ENCODE measurements at places on chromosomes 11 and 22. TPM values are rescaled to one million over a fixed set of nuclear protein-coding genes. Genes with fewer than 3 reads are reported as not detected.

DNA sequence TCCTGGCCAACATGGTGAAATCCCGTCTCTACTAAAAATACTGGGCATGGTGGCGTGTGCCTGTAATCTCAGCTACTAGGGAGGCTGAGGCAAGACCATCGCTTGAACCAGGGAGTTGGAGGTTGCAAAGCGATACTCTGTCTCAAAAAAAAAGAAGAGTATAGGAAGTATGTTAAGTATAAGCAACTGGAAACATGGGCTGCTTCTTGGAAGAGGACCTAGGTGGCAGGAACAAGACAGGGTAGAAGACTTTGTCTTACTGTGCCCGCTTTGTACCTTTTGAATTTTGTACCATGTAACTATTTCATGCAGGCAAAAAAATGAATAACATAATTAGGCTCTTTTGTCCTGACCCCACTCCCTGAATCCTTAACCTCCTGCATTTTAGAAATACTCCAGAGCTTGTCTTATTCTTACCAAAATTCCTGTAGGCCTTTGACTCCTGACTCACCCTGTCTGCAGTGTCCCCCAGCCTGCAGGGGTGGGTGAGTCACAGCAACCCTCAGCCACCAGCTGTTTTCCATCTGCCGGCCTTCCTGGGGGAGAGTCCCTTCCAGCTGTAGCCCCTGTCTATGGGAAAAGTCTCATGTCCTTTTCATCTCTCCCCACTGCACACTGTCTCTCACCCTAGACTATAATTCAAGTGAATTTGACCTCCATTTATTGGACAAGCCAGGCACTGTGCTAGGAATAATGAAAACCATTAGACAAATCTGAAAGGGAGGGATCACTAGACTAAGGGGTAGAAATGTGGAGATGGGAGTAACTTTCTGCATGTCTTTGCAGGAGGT is 41.8 kb downstream of the TXN2 start:
- DNase-seq: no peak

DNA sequence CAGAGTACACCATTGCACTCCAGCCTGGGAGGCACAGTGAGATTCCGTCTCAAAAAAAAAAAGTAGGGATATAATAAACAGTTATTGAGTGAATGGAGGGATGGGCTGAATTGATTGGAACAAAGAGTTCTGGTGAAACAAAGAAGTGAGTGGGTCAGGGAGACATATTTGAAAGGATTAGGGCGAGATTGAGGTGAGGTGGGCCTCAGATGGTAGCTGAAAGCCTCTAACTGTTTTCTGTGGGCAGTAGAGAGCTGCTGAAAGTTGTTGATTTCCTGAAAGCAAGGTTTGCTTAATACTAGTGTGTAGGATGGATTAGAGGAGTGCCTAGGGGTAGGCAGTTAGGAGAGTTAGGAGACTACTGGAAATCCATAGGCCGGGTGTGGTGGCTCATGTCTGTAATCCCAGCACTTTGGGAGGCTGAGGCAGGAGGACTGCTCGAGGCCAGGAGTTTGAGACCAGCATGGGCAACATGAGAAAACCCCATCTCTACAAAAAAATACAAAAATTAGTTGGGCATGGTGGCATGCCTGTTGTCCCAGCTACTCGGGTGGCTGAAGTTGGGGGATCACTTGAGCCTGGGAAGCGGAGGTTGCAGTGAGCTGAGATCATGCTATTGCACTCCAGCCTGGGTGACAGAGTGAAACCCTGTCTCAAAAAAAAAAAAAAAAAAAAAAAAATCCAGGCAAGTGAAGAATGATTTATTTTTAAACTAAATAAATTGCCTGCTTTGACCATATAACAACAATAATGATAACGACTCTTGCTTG is 41.4 kb upstream of the PTPRJ start:
- DNase-seq: no peak

OR52R1 gene
- total RNA-seq: not detected

GRCh38 chr22:32080904-32081303 is 37.8 kb downstream of the SLC5A1 start:
- peak; percentile 28 for DNase-seq

DNA sequence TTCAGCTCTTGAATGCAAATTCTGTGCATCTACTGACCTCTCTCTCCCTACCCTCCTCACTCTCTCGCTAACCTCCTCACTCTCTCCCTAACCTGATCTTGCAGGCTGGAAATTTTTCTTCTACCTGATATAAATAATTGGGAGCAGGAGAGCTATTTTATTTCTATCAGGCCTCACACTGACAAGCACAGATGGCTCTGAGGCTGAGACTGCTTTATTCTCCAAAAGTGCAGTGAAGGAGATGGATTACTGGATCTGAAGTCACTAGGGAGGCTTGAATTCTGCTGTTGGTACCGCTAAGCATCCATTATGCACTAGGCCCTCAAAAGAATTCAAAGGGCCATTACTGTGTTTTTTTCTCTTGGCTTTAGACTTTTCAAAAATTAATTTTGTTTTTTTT is 19.4 kb upstream of the LDHA start:
- no peak for DNase-seq

GRAP2 gene
- total RNA-seq: 5.3 TPM

DNA sequence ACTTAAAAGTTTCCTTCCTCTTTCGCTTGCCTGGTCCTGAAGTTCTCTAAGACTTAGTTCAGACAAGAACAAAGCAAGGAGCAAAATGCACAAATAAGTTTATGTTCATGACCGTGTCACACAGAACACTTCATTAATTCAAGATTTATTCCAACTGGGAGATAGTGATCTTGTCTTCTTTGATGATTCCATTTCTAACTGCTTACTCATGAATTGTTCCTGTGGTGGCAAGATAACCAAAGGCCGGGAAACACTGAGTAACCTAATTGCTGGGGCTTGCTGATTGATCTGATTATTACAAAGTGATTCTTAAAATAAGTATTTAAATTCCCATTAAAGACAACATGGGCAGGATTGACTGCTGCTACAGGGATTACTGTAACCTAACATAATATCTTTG is 1462.9 kb upstream of the RAG2 start:
- no peak for DNase-seq

GRCh38 chr11:44564670-44565210 is 723 bp upstream of the CD82 start:
- DNase-seq: peak; percentile 51

DNA sequence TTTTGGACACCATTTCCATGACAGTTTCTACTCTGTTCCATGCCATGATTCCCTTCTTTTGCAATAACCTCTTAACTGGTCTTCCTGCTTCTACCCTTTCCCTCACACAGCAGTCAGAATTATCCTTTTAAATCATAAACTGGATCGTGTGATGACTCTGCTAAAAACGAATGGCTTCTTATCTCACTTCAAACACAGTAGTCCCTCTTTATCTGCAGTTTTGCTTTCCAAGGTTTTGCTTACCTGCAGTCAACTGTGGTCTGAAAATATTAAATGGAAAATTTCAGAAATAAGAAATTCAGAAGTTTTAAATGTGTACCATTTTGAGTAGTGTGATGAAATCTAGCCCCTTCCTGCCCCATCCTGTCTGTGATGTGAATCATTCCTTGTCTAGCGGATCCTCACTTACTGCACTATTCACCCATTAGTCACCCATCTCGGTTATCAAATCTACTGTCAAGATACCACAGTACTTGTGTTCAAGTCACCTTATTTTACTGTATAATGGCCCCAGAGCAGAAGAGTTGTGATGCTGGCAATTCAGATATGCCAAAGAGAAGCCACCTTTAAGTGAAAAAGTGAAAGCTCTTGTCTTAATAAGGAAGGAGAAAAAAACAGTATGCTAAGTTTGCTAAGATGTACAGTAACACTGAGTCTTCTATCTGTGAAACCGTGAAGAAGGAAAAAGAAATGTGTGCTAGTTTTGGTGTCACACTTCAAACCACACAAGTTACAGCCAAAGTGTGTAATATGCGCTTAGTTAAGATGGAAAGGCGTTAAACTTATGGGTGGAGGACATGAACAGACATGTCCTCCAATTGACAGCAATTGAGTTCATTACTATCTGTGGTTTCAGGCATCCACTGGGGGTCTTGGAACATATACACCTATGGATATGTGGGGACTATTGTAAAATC is 283.0 kb downstream of the DDX10 start:
- no peak for DNase-seq

MAPK8IP2 gene
- 60.3 TPM for total RNA-seq

HORMAD2 gene
- total RNA-seq: 0.41 TPM

CHADL gene
- 1.6 TPM for total RNA-seq

GRCh38 chr11:44450295-44450932 is 115.0 kb upstream of the CD82 start:
- DNase-seq: no peak

DNA sequence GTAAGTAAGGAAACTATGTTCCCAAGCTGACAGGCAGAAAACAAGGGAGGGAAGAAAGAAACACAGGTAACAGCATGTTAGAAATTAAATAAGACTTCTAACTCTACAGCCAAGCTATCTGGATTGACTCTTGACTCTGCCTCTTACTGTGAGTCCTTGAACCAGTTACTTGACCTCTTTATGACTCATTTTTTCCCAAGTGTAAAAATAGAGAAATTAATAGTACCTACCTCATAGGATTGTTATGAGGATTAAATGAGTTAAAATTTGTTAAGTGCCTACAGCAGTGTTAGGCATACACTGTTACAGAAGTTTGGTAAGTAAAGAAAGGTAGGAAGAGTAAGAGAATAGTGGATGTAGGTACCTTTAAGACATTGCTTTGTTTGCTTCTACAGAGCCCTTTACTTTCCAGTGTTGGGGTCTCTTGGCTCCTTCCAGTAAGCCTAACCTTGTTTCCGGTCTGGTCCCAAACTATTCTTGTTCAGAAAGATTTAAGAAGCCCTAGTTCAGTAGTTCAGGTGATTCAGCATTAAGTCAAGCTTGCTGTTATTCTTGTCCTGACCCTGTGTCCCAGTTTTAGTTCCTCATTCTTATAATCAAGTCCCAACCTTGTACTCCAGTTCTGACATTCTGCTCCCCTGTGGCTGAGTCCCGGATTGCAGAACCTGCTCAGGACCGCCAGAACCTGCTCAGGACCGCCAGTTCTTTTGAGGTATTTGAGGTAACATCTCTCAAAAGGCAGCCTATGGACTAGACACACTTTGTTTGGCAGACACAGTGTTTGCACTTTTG is 963.4 kb upstream of the CCDC90B start:
- no peak for DNase-seq

GRCh38 chr11:43614214-43614613 is 66.3 kb upstream of the HSD17B12 start:
- DNase-seq: no peak

FAM181B gene
- total RNA-seq: 13.0 TPM

DNA sequence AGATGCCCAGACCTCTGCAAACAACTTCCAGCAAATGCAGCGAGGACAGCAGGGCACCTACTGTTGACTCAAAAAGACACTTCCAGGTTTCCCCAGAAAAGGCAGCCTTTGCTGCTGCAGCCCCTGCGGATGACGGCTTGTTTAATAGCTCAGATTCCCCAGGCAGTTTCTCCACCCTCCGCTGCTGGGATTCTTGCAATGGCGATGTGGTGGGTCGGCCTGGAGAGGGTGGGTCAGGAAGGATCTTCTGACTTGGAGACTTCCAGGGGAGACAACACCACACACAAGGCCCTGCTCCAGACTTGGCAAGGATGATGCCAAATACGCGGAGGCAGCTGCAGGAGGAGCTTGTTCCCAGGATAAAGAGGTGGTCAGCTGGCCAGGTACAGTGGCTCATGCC is 17.9 kb upstream of the TREH start:
- no peak for DNase-seq

- DNase-seq: no peak
These were observed 940.3 kb downstream of the NTM start for GRCh38 chr11:132310390-132311375.

TSPAN18 gene
- total RNA-seq: 13.9 TPM

GRCh38 chr22:17205432-17205831 is 13.8 kb downstream of the ADA2 start:
- no peak for DNase-seq

GRCh38 chr11:21807350-21807749 is 385.5 kb upstream of the ANO5 start:
- DNase-seq: no peak

CD3G gene
- total RNA-seq: not detected

C1QTNF5 gene
- 2.4 TPM for total RNA-seq

DNA sequence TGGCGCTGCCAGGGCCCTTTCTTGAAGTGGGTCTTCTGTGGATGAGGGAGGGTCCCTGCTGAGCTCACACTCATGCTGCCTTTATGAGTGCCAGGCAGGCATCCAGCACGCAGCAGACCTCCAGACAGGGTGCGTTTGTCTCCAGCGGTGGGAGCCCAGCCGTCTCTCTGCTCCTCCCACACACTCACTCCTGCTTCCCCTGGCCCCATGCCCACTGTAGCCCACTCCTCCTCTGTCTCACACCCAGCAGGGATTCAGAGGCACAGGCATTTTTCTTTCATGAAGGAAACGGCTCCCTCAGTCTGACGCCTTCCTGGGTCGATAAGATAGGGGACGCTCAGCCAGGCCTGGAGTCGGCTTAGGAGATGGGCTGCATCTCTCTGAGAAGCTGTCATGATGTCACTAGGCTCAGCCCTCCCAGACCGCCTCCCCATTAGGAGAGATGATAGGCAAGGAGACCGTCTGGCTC is 183.9 kb upstream of the NCAM1 start:
- DNase-seq: no peak

DNA sequence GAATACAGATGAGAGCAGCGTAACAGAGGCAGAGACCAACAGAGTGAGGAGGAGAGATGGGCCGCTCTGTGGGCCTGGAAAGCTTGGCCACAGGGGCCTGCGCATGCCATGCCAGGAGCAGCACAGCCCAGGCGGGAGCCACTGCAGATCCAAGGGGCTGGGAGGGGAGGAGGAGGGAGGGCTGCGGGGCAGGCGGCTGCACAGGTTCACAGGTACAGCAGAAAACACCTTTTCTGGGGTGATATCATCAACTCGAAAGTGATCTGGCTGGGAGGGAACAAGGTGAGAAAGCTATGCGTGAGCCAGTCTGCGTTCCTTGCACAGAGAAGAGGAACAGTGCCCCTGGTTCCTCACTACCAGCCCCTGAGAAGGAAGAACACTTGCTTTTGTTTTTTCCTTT is 14.8 kb downstream of the VPS37C start:
- DNase-seq: no peak

GRCh38 chr11:134125507-134125906 is 56.6 kb downstream of the JAM3 start:
- DNase-seq: no peak

- DNase-seq: no peak
These were observed 50.6 kb upstream of the DEUP1 start for GRCh38 chr11:93279851-93280347.

TMEM109 gene
- total RNA-seq: 9.4 TPM

LRRC10B gene
- total RNA-seq: 2.9 TPM

GRCh38 chr11:28938091-28938490 is 829.9 kb downstream of the METTL15 start:
- DNase-seq: no peak

DNA sequence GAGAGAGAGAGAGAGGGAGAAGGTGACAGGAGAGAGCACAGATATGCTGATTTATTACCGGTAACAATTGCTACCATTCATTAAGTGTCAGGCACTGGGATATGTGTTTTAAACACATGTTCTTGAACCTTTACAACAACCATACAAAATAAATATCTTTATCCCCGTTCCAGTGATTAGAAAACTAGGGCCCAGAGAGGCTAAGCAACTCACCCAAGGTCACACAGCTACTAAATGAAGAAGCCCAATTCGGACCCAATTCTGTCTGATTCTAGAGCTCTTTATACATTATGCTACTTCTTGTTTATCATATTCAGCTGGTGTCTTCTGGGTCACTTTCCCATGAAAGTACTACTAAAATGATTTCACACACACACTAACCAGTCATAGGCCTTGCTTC is 154.0 kb upstream of the RAG2 start:
- DNase-seq: no peak

GRCh38 chr11:87739261-87739660 is 436.0 kb downstream of the RAB38 start:
- DNase-seq: no peak

MIOX gene
- total RNA-seq: not detected
